ENCODE measurements at places on chromosomes 6 and 20.

DNA sequence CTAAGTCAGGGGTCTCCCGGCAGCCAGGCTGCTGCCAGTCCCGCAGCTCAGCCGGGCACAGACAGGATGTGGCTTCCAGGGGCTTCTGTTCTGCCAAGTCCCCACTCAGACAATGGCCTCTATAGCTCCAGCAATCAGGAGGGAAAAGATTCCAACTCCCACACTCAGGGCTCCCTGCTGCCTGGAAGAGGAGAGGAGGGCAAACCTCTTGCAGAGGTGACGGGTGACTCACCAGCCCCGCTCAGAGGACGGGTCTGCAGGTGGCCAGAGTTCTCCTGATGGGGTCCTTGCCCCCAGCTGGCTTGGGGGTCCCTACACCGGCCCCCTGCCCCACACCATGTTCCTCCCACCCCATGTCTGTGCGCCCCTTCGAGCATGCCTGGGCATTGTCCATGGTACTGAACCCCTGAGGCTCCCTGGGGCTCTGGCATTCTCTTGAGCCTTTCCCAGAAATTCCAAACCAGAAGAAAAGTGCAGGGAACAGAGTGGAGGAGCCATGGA is 32.6 kb downstream of the NTSR1 start:
- H3K27ac ChIP-seq: no peak overlapping the region
- no peaks in the 10 kb centered on the region for H3K36me3 ChIP-seq
- peaks cover 11% of the 10 kb centered on the region for H3K27me3 ChIP-seq
- DNase-seq: no peak
- H3K4me1 ChIP-seq: peaks cover 13% of the 10 kb centered on the region
- no peak overlapping the region for H3K4me3 ChIP-seq

DNA sequence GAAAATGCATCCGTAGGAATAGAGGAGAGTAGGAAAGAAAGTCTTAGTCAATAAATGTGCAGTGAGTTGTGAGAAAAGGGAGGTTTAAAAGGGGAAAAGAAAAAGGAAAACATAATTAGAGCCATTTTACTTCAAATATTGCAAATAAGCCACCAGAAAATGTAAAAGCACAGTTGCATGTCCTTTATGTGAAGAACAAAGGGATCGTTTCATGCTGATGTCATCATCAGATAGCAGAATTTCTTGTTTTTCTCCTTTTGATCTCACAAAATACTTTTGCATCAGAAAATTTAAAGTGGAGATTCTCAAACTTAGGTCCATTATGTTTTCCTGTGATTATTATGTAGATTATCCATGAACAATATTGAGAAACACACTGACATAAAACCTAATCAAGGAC is 166.7 kb downstream of the HAO1 start:
- H3K4me3 ChIP-seq: no peak overlapping the region
- H3K27me3 ChIP-seq: no peaks in the 10 kb centered on the region
- no peak for DNase-seq
- no peaks in the 10 kb centered on the region for H3K4me1 ChIP-seq
- no peak overlapping the region for H3K27ac ChIP-seq

GRCh38 chr6:112153926-112154607 is 66.7 kb downstream of the FAM229B start:
- H3K4me1 ChIP-seq: peaks cover 3% of the 10 kb centered on the region
- H3K4me3 ChIP-seq: no peak overlapping the region
- peaks cover 7% of the 10 kb centered on the region for H3K27me3 ChIP-seq
- no peaks in the 10 kb centered on the region for H3K36me3 ChIP-seq

DNA sequence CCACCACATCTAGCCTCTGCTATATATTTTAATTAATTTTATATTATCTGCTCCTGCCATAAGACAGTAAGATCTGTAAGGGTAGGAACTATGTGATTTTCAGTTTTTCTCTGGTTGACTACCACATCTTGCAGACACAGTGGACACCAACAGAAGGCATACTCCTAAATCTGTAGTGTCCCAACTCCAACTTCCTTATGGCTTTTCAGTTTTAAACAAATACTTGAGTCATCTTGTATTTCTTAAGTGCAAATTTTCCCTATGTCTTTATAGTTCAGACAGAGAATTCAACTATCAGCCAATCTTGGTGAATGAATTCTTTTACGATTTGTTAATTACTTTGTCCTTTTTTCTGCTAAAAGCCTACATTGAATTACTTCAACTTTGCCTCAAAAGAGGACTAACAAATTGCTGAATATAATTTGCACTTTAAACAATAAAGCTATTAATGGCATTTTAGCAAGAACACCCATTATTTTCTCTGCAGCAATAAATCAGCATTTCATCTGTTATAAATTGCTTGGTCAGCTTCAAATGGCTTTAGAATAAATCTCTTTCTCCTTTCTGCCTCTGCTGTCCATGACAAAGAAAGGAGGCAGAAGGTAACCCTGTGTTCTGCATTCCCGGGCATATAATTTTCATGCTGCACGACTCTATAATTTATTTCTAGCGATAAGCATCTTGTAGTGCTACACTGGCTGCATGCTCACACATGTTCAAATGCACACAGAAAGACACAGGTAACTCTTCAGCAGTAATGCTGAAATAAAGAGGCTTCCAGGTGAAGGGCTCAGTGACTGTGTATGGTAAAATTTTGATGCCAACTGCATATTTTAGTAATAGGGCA is 144.8 kb downstream of the BACH2 start:
- no peaks in the 10 kb centered on the region for H3K27me3 ChIP-seq
- no peak overlapping the region for H3K27ac ChIP-seq
- DNase-seq: no peak
- peaks cover 6% of the 10 kb centered on the region for H3K36me3 ChIP-seq
- H3K4me1 ChIP-seq: peaks cover 86% of the 10 kb centered on the region

DNA sequence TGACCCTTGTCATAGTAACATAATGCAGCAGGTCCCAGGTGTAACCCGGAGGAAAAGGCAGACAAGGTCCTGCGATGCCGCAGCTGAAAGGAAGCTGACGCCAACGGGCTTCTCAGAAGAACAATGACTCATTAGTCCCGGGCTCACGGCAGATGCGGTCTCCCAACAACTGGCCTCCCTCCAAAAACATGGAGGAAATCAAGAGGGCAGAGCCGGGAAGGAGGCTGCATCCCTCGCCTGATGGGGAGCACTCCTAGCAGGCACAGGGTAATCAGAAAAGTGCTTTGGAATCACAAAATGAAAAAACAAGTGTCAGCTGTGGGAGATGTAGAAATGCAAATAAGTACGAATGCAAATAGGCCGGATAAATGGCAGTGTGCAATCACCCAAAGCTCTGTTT is 165.2 kb upstream of the AGPAT4 start:
- H3K4me1 ChIP-seq: no peaks in the 10 kb centered on the region
- no peaks in the 10 kb centered on the region for H3K27me3 ChIP-seq
- H3K36me3 ChIP-seq: peaks cover 4% of the 10 kb centered on the region
- no peak for DNase-seq

- peaks cover 18% of the 10 kb centered on the region for H3K27me3 ChIP-seq
- H3K4me1 ChIP-seq: no peaks in the 10 kb centered on the region
- H3K27ac ChIP-seq: no peak overlapping the region
- H3K36me3 ChIP-seq: no peaks in the 10 kb centered on the region
- no peak for DNase-seq
- no peak overlapping the region for H3K4me3 ChIP-seq
Observed at GRCh38 chr20:59737816-59738215, 133.5 kb downstream of the PHACTR3 start.
